ENCODE measurements at places on chromosomes 7 and 10. TPM values are rescaled to one million over a fixed set of nuclear protein-coding genes. Genes with fewer than 3 reads are reported as not detected.

The SMKR1 gene
- 1.7 TPM for total RNA-seq

DNA sequence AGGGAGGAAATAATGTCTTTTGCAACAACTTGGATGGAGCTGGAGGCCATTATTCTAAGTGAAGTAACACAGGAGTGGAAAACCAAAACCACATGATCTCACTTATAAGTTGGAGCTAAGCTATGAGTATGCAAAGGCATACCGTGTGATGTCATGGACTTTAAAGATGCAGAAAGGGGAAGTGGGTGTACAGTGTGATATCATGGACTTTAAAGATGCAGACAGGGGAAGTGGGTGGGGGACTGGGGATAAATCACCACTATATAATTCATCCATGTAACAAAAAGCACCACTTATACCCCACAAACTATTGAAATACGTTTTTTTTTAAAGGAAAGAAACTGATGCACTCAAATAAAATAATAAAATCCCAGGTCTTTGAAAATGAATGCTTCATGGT is 29.5 kb downstream of the LYZL2 start:
- no peak for DNase-seq

DNA sequence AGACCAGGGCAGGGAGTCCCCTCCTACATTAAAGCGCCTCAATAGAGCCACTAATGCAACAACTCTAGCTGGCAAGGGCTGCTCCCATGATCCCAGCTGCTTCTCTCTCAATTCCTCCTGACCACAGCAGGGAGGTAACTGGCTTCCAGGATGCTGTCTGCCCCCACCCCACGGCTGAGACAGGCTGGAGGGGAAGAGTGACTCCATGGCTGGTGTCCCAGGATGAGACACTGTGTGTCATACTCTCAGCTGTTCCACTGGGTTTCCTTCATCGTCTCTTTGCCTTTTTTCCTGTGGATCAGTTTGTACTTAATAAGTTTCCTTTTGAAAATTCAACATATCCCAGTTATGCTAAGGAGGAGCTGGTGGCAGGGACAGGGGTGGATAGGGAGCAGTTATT is 27.7 kb upstream of the MYH16 start:
- no peak for DNase-seq

The GPRIN2 gene
- 19.8 TPM for total RNA-seq

DNA sequence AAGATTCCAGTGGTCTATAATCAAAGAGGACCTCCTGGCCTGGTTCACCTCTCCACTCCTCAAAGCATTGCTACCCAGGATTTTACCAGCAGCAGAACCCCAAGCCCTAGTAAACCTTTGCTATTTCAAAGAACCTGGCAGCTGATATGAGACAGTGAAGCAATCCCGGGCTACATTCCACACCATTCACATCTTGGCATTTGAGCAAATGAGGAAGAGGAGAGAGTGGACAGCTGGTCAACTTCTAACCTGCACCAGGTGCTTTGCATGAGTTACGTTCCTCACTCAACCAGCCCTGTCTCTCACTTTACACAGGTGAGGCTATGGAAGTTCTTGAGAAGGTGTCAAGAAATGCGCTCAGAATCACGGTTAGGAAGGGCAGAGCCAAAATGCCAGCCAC is 1.1 kb downstream of the CCDC3 start:
- DNase-seq = no peak

DNA sequence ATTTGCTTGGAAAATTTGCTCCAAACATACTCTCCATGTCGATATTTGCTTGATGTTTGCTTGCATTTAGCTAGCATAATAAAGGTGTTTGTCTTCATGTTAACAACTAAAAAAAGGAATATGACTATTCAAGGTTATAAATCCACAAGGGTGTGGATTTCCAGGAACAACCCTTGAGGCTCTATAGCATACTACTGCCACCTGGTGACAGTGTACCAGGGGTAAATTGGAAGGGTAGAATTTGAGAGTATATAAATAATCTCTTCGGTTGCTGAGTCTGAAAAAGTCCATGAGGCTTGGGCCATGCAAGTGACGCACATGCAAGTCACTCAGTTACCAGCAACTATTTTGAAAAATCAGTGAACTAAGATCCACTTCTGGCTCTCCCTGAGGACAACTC is 68.4 kb downstream of the SLIT1 start:
- no peak for DNase-seq

The TEX47 gene
- total RNA-seq = not detected

GRCh38 chr7:94067047-94067446 is 62.9 kb upstream of the BET1 start:
- DNase-seq = no peak

DNA sequence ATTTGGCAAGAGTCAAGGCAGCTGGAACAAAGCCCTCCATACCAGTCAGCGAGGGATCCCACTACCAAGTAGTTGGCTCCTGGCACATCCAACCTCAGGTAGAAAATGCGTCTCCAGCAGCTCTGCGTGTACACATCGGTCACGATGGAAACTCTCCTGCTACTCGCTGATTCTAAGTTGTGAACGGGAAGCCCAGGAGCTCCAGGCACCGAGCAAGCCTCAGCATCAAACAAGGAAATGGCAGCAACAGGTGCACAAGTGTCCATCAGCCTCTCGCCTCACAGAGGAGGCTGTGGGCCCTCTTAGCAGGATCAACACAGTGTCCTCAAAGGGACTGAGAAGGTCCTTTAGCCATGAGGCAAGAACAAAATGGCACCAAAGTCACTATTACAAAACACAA is 127.0 kb downstream of the TCERG1L start:
- peak; percentile 2 for DNase-seq

- DNase-seq = no peak
These were observed 43.0 kb downstream of the PLCE1 start for GRCh38 chr10:94036766-94037033.

DNA sequence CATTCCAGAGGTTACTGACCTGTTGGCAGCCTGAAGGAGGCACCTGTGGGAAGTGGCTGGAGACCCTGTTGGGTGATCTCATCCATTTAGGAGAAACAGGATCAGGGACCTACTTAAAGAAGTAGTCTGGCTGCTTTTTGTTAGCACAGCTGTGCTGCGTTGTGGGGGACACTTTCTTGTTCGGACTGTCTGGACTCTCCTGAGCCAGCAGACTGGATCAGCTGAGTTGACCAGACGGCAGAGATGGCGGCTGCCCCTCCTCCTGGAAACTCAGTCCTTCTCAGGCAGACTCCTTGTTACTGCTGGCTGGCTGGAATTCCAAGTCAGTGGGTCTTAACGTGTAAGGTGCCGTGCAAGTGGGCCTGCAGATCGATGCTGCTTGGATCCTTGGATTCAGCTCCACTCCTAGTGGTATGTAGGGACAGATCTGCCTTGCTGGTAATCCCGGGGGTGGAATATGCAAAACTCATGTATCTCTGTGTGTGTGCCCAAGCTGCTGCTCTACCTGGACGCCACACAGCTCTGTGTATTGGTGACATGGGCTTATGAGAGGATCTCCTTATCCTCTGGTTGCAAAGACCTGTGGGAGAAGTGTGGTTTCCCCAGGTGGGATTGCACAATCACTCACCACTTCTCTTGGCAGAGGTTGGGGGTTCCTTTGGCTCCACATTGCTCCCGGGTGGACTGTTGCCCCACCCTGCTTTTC is 87.3 kb downstream of the CCSER2 start:
- no peak for DNase-seq

DNA sequence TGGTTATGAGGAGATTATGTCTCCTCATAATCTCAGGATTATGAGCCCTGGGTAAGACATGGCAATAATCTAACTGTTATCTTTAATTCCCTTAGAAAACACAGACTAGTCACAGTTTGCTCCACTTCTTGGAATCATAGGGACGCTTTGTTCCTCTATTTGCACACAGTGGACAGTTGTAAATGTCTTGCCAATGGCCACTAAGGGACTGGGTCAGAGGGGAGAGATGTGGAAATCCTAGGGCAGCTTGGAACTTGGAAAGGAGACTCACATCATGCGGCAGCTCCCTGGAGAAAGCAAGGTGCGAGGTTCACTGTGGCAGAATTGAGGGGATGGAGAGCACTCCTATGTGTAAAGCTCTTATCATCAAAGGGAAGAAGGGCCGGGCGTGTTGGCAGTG is 266.1 kb downstream of the PRPF18 start:
- DNase-seq = no peak

DNA sequence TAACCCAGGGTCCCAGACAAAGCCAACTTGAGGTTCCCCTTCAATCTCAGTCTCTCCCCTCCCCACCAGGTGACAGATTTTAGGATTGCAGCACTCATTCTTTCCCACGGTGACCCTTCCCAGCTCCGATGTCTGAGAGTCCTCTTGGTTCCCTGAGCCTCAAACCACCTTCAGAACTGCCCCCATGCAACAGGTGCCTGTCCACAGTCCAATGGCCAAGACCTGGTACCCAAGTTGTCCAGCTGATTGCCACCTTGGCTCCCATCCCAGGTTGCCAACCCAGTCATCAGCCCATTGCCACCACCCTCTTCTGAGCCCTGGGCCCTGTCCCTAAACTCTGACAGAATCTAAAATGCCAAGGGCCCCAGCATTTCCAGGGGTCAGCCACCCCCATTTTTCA is 53.5 kb downstream of the SLIT1 start:
- no peak for DNase-seq

GRCh38 chr7:291373-292092 is 1.6 kb downstream of the FOXL3 start:
- no peak for DNase-seq

The AZGP1 gene
- not detected for total RNA-seq

- DNase-seq = no peak
These were observed 4.0 kb upstream of the BORCS7 start for GRCh38 chr10:102850025-102850518.

Data from progenitor cell of endocrine pancreas (in vitro differentiated cells).